ENCODE measurements at places on chromosomes 4 and X. TPM values are rescaled to one million over a fixed set of nuclear protein-coding genes. Genes with fewer than 3 reads are reported as not detected.

The ZNF280C gene
- total RNA-seq, result 3.1 TPM

The MED12 gene
- 13.4 TPM for total RNA-seq

The NAP1L3 gene
- 0.62 TPM for total RNA-seq

The SASH3 gene
- not detected for total RNA-seq

The ARR3 gene
- not detected for total RNA-seq

The SSX7 gene
- not detected for total RNA-seq
